SK-N-MC (cell line): ENCODE measurements at places on chromosomes 7 and 10.

DNA sequence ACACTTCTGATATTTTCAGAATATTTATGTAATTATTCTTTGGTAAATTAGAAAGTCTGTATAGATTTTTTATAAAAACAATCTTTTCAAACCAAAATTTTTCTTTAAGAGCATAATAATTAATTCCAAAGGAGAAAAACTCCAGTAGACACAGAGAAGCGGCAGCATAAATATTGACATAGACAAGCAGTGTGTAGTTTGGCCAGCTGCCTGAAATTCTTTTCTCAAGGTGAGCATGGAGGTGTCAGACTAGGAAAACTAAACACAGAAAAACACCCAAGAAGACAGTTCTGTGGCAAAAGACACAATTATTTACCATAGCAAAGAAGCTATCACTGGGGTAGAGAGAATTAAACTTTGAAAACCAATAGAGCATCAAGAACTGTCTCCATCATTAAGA is 82.4 kb downstream of the KLF6 start:
- no peak for DNase-seq

GRCh38 chr7:133830081-133830480 is 297.1 kb upstream of the LRGUK start:
- no peak for DNase-seq

DNA sequence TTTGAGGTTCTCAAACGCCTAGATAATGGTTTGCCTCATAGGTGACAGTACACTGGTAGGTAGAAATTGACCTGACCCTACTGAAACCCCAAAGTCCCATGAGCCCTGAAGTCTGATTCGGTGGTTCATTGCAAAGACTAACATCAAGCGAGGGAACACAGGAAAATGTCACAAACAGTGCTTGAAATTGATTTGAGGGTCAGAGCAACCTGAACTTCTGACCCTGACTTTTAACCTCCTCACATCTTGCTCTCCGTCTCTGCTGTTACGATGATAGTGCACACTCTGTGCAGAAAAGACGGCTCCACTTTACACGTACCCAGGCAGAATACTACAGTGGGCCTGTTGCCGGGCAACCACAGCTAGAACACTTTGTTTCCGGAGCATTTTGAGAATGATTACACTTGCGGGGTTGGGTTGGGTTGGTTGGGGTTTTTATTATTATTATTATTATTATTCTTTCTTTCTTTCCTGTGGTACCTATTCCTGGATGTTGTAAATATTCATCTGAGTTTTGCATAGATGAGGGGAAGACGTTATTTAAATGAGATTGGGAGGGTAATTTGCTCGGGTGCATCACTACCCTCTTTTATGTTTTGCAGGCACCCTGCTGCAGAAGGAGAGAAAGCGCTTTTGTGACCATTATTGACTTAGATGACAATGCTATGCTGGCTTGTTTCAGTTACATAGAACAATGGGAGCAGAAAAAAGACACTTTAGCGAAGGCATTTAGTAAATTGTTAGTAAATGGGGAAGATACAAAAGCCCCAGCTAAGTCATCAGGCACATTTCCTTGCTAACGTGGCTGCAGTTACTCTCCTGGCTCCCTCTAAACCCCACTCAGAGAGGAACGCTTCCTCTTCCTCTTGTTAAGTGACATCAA is 438.1 kb upstream of the NRP1 start:
- no peak for DNase-seq

DNA sequence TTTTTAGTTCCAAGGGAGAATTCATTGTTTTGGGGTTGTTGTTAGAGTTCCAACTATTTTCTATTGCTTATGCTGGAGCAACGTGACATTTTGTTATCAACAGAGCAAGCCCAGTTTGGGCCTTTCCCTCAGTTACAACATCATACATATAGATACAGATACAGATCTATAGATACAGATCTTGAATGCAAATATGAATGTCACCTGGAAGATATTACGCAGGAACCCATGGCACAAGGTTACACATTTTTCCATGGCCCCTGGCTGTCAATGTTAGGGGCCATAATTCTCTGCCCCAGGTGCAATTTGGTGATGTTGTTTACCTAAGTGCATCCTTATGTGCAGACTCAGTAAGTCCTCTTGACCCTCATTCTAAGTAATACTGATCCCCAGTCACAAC is 3.6 kb upstream of the PODXL start:
- DNase-seq: no peak

GRCh38 chr7:115600207-115600606 is 430.4 kb downstream of the TFEC start:
- peak; percentile 28 for DNase-seq

GRCh38 chr10:73376679-73377078 is 18.0 kb upstream of the CFAP70 start:
- no peak for DNase-seq

GRCh38 chr10:63376560-63377304 is 89.0 kb downstream of the JMJD1C start:
- DNase-seq: no peak

DNA sequence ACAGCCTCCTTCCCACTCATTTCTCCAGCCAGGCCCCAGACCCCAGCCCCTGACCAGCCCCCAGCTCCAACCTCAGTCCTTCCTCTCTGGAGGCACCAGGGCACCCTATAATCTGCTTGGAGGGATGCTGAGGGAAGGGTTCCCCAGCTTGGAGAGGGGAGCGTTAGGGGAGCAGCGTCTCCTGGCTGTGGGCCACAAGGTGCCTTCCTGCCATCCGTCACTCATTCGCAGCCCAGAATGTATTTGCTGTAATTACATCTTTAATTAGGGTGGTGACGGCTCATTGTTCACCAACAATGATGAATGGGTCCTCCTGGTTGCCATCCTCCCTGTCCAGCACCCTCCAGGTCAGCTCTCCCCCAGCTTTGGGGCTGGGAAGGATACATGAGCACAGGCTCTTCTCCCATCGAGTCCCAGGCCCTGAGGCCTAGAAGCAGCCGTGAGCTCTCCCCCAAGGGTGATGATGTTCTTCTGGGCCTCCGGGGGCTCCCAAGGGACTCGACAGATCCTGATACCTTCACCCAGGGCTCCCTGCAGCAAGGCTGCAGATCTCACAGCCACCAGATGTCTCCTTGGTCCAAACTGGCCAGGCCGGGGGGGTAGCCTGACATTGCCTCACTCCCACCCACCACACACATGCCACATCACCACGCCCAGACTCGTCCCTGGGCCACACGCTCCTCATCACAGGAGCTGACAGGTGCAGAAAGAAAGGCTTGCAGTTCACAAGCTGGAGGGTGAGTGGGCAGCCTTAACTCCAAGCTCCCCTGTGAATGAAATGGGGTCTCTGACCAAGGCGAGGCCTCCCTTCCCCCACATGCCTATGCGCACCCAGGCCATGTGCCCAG is 26.8 kb downstream of the POLL start:
- DNase-seq: no peak

GRCh38 chr10:59577984-59578383 is 131.7 kb downstream of the SLC16A9 start:
- DNase-seq: no peak

DNA sequence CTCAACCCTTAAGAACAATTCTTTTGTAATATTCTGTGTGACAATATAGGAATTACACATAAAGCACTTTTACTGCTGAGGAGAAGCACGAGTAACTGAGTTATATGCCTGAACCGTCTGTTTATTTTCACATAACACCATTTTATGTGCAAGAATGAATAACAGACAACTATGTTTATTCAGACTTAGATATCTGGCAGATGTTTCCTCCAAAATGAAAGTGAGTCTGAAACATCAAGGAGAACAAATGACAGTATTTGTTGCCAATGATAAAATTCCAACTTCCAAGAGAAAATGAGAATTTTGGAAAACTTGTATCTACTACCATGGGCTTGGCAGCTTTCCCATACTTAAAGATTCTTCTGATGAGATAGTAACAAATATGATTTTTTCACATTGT is 51.4 kb downstream of the DNMBP start:
- DNase-seq: no peak

- DNase-seq: no peak
These were observed 67.9 kb upstream of the OGDHL start for GRCh38 chr10:49830016-49830415.

GRCh38 chr7:70188901-70189650 is 590.8 kb downstream of the AUTS2 start:
- no peak for DNase-seq

DNA sequence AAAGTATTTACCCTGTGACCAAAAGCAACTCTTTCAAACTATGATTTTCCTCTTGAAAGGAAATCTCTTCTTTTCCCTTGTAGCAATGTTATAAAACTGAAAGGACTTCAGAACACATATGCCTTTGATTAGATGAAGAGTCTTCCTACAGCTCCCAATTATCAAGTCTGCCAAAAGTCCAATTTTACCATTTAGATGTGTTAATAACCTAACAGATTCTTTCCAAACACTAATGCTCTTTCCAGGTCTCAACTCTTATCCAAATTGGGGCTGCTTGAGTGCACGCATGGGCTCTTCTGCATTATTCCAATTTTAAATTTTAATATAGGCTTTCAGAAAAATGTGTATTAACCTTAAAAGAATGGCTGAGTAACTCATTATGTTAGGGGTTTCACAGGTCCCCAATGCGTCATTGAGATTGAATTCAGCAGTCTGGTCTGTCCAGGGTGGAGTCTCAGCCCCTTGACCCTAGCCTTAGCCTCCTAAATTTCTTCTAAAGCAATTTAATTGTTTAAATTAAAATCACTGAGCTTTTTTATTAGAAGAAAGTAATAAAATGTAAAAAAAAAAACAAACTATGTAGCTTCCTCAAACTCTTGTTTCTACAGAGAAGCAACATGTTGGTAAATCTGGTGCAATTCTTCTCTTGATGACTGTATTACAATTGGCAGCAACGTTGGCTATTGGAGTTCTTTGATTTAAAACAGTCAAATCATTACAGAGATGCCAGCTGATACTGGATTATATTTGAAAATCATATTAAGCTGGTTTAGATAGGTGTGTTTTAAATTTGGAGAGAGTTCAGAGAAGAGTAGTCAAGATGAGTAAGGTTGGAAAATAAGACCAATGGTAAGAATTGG is 170.4 kb downstream of the DKK1 start:
- no peak for DNase-seq

DNA sequence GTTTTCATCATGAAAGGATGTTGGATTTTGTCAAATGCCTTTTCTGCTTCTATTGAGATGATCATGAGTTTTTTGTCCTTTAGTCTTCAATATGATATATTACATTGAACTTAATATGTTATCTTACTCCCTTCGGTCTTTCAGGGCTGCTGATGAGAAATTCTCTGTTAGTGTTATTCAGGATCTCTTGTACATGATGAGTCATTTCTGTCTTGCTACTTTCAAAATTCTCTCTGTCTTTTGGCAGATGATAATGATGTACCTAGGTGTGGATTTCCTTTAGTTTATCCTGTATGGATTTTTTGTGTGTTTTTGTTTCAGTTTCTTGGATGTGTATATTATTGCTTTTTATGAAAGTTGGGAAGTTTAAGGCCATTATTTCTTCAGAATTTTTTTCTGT is 320.9 kb upstream of the NPSR1 start:
- no peak for DNase-seq

DNA sequence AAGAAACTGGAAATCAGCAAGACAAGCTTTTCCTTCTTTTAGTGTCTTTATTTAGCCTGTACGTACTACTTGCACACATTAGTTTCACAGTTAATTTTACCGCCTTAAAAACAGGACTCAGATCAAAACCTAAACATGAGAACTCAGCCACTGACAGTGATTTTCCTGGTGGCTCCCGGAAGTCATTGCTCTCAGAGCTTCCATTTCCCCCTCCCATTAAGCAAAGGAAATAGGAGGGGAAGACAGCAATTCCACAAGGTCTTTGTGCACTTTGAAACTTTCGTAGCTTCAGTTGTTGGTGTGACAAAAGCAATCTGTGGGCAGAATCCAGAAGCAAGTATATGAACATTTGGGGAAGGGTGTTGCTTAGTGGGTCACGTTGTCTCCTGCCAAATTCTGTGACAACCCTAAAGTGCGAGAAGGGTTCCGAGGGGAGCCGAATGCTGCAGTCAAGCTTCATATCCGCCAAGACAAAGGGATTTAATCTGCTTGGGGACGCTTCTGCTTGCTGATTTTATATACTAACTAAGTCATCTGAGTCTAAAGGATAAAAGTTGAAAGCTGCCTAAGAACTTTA is 30.4 kb downstream of the FAM53B start:
- no peak for DNase-seq

- DNase-seq: no peak
These were observed 47.7 kb downstream of the VWC2 start for GRCh38 chr7:49821181-49821580.

DNA sequence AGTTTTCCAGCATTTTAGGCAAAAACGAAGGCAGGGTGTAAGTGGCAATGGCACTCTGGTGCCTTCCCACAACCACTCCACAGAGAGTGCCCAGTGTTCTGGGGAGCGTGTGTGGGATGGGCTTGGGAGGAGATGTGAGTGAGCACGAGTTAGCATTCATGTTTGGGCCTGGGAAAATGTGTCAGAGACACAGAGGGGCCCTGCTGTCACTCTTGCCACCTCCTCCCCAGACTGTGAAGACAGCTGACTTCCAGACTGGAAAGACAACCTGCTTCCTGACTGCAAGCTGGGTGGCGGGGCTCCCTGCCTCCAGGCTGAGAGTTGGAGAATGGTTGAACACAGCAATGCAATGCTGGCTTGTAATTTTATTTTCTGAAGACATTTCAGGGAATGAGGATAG is 454.5 kb upstream of the ZMIZ1 start:
- no peak for DNase-seq

- DNase-seq: no peak
These were observed 18.3 kb upstream of the BHLHA15 start for GRCh38 chr7:98192781-98193457.

DNA sequence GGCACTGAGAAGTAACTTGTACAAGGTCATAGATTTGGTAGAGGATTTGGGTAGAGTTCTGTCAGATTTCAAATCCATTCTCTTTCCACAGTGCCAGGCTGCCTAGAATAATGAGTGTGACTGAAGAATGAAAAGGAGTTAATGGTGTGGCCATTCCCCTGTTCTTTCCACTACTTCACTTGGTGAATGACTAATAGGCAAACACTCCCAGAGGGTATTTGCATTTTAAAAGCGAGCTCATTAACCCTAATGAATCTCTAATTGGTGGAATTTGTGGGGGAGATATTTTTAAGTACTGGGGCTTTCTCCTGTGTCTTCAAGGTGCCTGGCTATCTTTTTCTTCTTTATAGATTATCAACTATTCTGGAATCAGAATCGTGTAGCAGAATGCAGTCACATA is 74.8 kb upstream of the RPA3 start:
- DNase-seq: no peak

- DNase-seq: no peak
These were observed 59.4 kb downstream of the SHH start for GRCh38 chr7:155752756-155753445.

- no peak for DNase-seq
These were observed 170.5 kb upstream of the KLF6 start for GRCh38 chr10:3955493-3955892.
